ENCODE measurements at places on chromosomes 4 and X. TPM values are rescaled to one million over a fixed set of nuclear protein-coding genes. Genes with fewer than 3 reads are reported as not detected.

DNA sequence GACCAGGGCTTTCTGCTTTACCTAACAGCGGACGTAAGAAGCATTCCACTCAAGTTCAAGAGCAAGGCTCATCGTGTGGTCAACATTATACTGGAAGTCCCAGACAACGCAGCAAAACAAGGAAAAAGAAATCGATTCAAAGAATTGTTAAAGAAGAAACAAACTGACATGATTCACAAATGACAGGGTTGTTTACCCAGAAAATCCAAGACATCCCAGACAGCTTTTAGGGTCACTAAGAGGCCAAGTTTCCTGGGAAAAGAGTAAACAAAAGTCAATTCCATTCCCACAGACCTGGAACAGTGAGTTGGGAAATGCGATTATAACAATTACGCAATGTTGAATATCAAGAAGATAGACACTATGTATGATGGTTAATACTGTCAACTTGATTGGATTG lies 21.5 kb upstream of the HTRA3 start:
- H3K27ac ChIP-seq = no peak overlapping the region
- H3K27me3 ChIP-seq = no peaks in the 10 kb centered on the region
- H3K4me1 ChIP-seq = no peaks in the 10 kb centered on the region
- H3K4me3 ChIP-seq = no peak overlapping the region

MAGED4 gene
- total RNA-seq = 53.3 TPM

BEX1 gene
- 12.1 TPM for total RNA-seq

DNA sequence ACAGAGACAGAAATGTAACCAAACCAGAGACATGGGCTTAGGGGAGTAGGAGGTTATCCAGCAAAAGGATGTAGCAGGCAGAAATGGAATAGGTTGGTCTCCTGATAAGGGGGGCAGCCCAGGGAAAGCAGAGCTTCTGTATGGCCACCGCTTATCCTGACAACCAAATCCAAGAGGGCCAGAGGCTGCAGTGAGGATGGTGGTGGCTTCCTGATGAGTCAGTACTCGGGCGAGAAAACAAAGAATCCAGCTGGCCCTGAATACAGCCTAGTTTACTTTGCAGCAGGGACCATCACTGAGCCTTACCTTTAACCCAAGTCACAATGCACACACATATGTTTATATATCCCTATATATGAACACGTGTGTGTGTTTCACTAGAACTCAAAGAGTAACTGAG lies 129.7 kb upstream of the FTHL17 start:
- no peaks in the 10 kb centered on the region for H3K27me3 ChIP-seq
- no peak for DNase-seq
- H3K27ac ChIP-seq = no peak overlapping the region
- no peaks in the 10 kb centered on the region for H3K36me3 ChIP-seq
- no peaks in the 10 kb centered on the region for H3K4me1 ChIP-seq

- H3K27me3 ChIP-seq = peaks cover 4% of the 10 kb centered on the region
- H3K27ac ChIP-seq = no peak overlapping the region
- no peak overlapping the region for H3K4me3 ChIP-seq
- no peaks in the 10 kb centered on the region for H3K4me1 ChIP-seq
- DNase-seq = no peak
- no peaks in the 10 kb centered on the region for H3K36me3 ChIP-seq
Observed at GRCh38 chrX:103051260-103051789, 12.6 kb downstream of the BEX1 start.

DNA sequence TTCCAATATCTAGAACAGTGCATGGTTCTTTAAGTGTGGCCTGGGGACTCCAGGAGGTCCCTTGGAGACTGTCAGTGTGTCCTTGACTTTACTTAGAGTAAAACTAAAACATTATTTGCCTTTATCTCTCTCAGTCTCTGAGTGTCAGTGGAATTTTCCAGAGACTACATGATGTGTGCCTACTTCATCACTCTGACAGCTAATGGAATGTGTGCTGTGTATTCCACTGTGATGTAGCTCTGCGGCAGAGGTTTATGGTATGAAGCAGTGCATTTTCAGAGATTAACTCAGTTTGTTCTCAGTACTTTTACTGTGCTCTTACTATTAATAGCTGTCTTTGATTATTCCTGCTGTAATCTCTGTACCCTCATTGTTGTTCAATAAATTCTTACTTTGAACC lies 85.6 kb downstream of the MANBA start:
- H3K36me3 ChIP-seq = no peaks in the 10 kb centered on the region
- H3K4me1 ChIP-seq = no peaks in the 10 kb centered on the region
- no peaks in the 10 kb centered on the region for H3K27me3 ChIP-seq
- H3K27ac ChIP-seq = no peak overlapping the region
- no peak overlapping the region for H3K4me3 ChIP-seq

ABCD1 gene
- total RNA-seq = 12.0 TPM

HELT gene
- total RNA-seq = not detected

DNA sequence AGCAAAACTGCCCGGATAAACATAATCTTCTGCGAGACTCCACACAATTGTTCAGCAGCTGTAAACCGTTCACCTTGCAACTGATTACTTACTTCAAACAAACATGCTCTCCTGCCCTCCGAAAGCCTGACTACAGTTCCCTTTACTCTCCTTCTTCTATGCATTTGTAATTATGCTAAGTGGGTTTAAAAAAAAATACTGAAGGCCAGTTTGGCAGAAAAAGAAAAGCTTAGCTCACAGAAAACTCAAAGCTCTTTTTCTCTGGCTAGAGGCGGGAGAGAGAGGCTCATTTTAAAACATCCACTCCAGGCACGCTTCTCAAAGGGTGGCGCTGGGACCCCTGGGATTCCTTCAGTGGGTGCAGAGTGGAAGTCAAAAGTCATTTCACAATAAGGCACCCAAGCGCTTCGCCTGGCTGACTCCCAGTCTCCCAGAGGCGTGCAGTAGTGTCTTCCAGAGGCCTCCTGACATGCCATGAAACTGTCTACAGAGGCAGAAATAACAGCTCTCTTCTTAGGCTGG lies 1.9 kb downstream of the DHRSX start:
- H3K27me3 ChIP-seq = no peaks in the 10 kb centered on the region
- no peak for DNase-seq
- H3K4me3 ChIP-seq = peak overlapping the region; percentile 9
- H3K36me3 ChIP-seq = no peaks in the 10 kb centered on the region

Measured in uterus (tissue), 4 donors.